A549 treated with CpdA at 1 μM for 4 hours (cell line): ENCODE measurements at places on chromosomes 13 and 19. TPM values are rescaled to one million over a fixed set of nuclear protein-coding genes. Genes with fewer than 3 reads are reported as not detected.

Gene CLIP3
- 0.83 to 1.4 TPM (median 1.0 TPM) in 5 replicates for total RNA-seq

Gene LRFN3
- total RNA-seq: 16.7 to 26.3 TPM (median 20.5 TPM) in 5 replicates

Gene TNFSF13B
- total RNA-seq: 0.09 TPM in 1 of 5 replicates, not detected in the others

Gene MBD3L3
- total RNA-seq: not detected in 5 replicates

Gene EDDM13
- not detected in 5 replicates for total RNA-seq

Gene ATP4B
- total RNA-seq: not detected in 5 replicates

Gene GRWD1
- total RNA-seq: 101 to 132 TPM (median 125 TPM) in 5 replicates

Gene C19orf73
- 1.2 to 2.5 TPM (median 1.8 TPM) in 5 replicates for total RNA-seq

Gene SYNE4
- total RNA-seq: 0.23 to 0.50 TPM (median 0.36 TPM) in 4 of 5 replicates, not detected in the other

Gene CCNA1
- 0.32 to 0.54 TPM (median 0.38 TPM) in 5 replicates for total RNA-seq

Gene DAND5
- total RNA-seq: 0.09 to 0.16 TPM in 2 of 5 replicates, not detected in the others

Gene STOML3
- not detected in 5 replicates for total RNA-seq

Gene MFSD12
- total RNA-seq: 127 to 180 TPM (median 171 TPM) in 5 replicates

Gene RNF17
- not detected in 5 replicates for total RNA-seq

Gene MEF2B
- total RNA-seq: 0.42 to 1.6 TPM (median 0.53 TPM) in 5 replicates

Gene ODAD3
- 0.87 to 1.4 TPM (median 1.1 TPM) in 5 replicates for total RNA-seq

Gene SHKBP1
- 107 to 161 TPM (median 136 TPM) in 5 replicates for total RNA-seq
